ENCODE measurements at places on chromosomes 2 and 18.

DNA sequence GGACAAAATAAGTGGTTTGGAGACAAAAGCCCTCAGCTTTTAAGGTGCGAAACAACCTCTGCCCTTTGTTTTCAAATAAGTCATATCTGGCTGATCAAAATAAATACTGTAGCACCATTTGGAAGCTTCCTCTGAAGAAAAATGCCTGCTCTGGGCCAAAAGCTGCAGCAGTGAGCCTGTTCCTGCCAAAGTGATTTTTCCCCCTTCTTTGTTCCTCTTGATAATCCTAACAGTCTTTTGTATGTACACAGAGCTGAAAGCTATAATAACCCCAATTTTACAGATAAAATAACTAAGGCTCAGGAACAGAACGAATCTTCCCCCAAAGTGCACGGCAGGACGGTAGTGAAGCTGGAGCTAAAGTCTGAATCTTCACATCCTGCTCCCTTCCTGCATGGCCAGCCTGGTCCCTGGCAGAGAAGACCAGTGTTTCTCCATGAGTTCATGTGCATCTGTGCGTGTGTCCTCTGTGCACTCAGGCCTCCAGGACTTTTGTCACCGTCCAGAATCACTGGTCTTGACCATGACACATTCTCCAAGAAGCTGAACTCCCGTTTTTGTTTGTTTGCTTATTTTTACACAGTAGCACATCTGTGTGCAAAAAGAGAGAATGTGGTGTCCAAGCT is 2114.1 kb upstream of the PIK3C3 start:
- DNase-seq: no peak

DNA sequence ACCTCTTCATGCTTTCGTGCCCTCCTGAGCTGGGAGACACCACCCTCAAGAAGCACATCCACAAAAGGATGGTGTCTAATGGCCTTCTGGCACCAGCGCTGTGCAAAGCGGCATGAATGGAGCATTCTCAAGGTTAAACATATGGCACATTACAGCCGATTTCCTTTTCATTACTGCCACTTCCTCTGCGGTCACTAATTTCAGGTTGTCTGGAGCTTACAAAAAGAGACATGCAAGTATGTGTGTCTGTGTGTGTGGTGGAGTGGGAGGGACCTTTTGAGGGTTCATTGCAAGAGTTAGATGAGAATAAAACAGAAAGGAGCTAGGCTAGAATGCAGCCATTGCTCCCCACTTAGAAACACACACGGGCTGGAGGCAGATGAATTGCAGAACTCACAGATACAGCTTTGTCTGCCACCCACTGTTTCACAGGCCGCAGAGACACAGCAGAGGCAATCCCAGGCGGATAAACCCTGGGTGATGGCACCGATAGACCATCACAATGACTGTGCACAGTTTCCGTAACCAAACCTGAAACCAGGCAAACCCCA is 76.0 kb downstream of the TGIF1 start:
- DNase-seq: no peak

- DNase-seq: no peak
Measured at GRCh38 chr2:75728614-75729419, 18.1 kb upstream of the GCFC2 start.

GRCh38 chr2:43424262-43425207 is 171.3 kb downstream of the THADA start:
- no peak for DNase-seq

- DNase-seq: no peak
Measured at GRCh38 chr18:11362856-11363255, 213.5 kb upstream of the PIEZO2 start.

- DNase-seq: peak; percentile 29
Measured at GRCh38 chr18:75123113-75123512, 85.8 kb downstream of the PTGR3 start.

GRCh38 chr2:42622943-42623676 is 54.7 kb downstream of the MTA3 start:
- DNase-seq: no peak

DNA sequence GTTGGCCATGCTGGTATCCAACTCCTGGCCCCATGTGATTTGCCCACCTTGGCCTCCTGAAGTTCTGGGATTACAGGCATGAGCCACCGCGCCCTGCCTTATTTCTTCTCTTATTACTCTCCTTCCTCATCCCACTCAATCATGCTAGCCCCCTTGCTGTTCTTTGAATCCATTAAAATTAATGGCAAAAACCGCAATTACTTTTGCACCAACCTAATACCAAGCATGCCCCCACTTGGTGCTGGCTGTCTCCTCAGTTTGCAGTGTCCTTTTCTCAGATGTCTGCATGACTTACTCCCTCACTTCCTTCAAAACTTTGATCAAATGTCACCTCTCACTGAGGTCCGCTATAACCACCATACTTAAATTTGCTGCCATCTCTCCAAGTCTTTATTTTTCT is 34.6 kb downstream of the DYTN start:
- DNase-seq: no peak

DNA sequence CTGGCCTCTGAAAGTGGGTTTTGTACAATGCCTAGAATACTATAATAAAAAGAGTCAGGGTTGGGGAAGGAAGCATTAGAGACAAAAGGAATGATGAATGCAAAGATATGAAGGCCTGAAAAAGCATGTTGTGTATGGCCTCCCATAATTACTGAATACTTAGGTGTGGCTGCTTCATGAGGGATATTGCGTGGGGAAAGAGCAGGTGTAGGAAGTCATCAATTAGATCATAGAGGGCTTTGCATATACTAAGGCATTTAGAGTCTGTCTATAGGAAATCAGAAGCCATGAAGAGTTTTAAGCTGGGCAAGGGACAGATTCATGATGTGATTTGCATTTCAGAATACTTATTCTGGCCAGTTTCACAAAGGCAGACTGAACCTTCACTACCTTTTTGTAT is 48.2 kb downstream of the NCOA1 start:
- no peak for DNase-seq

- no peak for DNase-seq
Measured at GRCh38 chr2:38565333-38565732, 37.4 kb downstream of the HNRNPLL start.

- DNase-seq: no peak
Measured at GRCh38 chr2:204483608-204484081, 61.6 kb upstream of the PARD3B start.

DNA sequence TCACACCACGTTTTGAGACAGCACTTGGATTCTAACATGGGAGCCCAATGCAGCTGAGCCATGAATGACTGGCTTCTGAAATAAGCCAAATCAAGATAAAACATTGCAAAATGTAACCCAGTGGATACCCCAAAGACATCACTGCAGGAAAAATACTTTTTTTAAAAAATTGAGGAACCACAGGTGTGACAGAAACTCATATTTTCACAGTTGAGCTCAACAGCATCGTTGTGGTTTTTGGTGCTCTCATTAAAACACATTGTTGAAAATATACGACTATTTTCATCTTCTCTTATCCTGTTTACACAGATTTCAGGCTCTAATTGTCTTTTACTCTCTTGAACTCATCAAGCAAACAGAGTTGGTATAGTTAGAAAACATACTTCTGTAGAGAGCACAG is 429.3 kb upstream of the VRK2 start:
- DNase-seq: no peak

GRCh38 chr18:44909191-44909719 is 228.6 kb downstream of the SETBP1 start:
- DNase-seq: no peak

DNA sequence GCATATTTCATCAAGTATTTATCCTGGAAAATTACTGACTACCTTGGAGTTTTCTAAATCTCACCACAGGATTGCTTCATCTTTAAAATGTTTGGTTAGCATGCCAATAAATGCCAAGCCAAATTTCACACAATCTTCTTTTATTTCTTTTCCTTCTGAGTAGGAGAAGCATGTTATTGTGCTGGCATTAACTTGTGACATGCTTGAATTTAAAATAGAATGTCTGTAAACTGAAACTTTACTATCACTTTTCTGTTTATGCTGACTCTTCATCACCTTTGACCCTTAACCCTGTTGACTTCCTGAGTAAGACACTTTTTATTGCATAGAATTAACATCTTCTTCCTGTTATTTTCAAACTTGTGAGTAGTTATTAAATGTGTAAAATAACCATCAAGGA is 56.2 kb upstream of the LRRTM4 start:
- DNase-seq: no peak

GRCh38 chr2:119668546-119668945 is 10.5 kb upstream of the TMEM177 start:
- no peak for DNase-seq

DNA sequence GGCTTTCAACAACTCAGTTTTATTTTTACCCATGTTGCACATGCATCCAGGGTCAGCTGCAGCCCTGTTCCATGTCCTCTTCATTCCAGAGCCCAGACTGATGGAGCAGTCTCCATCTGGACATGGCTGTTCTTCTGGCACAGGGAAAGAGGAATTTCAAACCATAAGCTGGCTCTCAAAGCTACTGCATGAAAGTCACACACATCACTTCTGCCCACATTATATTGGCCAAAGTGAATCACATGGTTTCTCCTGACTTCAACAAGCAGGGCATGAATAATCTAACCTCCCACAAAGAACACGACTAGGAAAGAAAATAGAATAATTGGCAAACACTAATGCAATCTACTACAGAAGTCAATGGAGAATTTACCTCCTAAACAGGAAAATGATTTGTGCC is 94.2 kb downstream of the FTCDNL1 start:
- no peak for DNase-seq

- DNase-seq: no peak
Measured at GRCh38 chr2:166825914-166826313, 62.4 kb upstream of the XIRP2 start.

- DNase-seq: no peak
Measured at GRCh38 chr2:170523506-170523905, 191.6 kb upstream of the SP5 start.

DNA sequence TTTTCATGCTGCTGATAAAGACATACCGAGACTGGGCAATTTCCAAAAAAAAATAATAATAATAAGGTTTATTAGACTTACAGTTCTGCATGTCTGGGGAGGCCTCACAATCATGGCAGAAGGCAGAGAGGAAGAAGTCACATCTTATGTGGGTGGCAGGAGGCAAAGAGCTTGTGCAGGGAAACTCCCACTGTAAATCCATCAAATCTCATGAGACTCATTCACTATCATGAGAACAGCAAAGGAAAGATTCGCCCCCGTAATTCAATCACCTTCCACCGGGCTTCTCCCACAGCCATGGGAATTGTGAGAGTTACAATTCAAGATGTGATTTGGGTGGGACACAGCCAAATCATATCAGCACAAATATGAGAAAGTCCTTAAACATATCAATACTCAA is 1314.8 kb downstream of the DPP10 start:
- no peak for DNase-seq

- no peak for DNase-seq
Measured at GRCh38 chr18:28637897-28638296, 461.0 kb upstream of the CDH2 start.

GRCh38 chr2:167595839-167596471 is 651.4 kb downstream of the STK39 start:
- no peak for DNase-seq

- DNase-seq: no peak
Measured at GRCh38 chr18:6376433-6377229, 38.1 kb downstream of the L3MBTL4 start.

DNA sequence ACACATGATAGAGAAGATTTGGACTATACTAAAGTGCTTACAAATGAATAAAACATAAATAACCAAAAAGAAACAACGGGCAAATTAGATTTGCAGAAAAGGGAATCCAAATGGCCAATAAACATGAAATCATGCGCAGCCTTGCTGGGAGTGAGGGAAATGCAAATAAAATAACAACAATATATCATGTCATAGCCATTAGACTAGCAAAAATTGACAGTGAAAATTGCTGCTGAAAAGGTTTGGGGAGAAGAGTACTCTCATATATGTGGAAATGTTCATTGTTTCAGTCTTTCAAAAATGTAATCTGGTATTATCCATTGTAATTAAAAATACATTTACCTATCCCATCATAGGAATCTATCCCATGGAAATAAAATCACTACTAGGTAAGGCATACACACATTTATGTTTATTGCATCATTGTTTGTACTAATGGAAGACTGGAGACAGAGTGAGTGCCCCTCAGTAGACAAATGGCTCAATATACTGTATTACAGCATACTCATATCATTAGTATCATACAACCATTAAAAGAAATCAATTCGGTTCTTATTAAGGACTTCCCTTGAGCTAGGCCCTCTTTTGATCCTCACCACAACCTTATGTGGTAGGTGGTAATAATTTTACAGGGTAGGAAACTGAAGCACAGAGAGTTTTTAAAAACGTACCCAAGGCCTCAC is 94.1 kb upstream of the MSTN start:
- DNase-seq: no peak

DNA sequence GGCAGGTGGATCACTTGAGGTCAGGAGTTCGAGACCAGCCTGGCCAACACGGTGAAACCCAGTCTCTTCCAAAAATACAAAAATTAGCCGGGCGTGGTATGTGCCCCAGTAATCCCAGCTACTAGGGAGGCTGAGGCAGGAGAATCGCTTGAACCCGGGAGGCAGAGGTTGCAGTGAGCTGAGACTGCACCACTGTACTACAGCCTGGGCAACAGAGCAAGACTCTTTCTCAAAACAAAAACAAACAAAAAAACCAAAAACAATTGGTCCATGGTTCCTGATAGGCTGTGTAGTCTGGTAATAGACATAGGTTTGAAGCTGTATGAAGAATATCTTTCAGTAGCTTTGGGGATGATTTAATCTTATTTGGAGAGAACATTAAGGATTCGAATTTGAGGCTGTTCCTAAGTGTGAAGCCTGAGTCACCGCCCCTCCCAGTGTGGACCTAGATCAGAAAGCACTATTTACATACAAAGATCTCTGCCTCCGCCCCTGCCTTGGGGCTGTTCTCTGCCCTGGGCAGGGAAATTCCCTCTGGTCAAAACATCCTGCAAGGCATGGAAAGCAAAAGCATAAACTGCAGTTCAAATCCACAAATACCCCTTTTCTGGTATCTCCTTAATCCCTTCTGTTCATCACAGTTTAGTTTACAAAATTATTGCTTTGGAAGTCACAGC is 52.8 kb upstream of the PMAIP1 start:
- no peak for DNase-seq

- no peak for DNase-seq
Measured at GRCh38 chr2:16130906-16131400, 190.6 kb downstream of the MYCN start.

- peak; percentile 31 for DNase-seq
Measured at GRCh38 chr2:197871780-197872456, 67.5 kb downstream of the PLCL1 start.

DNA sequence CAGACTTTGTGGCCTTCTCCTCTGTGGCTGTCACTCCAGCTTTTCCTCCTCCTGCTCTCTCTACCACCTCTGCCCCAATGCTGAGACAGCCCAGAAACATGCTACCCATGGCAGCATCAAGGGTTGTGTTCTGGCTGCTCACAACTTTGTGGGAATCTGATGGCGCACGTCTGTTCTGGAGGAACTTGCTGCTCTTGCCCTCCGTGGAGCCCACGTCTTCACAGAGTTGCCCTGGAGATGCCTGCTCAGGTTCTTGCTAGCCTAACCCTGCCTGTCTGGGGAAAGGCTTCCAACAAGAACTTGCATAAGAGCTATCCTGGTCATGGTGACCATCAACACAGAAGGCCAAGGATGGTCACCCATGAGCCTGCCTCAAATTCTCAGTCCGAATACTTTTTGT is 237.4 kb downstream of the AFF3 start:
- DNase-seq: no peak

GRCh38 chr2:27152102-27152795 is 3.4 kb downstream of the TCF23 start:
- DNase-seq: no peak

Data from NCI-H1092 (cell line).